Right renal pelvis (tissue), 4 donors: ENCODE measurements at places on chromosomes 2 and 18. TPM values are rescaled to one million over a fixed set of nuclear protein-coding genes. Genes with fewer than 3 reads are reported as not detected.

DNER gene
- polyA plus RNA-seq, result 72.1 TPM

DNA sequence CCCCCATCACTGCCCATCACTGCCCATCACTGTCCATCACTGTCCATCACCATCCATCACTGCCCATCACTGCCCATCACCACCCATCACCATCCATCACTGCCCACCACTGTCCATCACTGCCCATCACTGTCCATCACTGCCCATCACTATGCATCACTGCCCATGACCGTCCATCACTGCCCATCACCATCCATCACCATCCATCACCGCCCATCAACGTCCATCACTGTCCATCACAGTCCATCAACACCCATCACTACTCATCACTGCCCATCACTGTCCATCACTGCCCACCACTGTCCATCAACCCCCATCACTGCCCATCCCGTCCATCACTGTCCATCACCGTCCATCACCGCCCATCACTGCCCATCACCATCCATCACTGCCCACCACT is 57.8 kb upstream of the OTOS start:
- no peak for DNase-seq

WDR33 gene
- 61.7 TPM for polyA plus RNA-seq

DNA sequence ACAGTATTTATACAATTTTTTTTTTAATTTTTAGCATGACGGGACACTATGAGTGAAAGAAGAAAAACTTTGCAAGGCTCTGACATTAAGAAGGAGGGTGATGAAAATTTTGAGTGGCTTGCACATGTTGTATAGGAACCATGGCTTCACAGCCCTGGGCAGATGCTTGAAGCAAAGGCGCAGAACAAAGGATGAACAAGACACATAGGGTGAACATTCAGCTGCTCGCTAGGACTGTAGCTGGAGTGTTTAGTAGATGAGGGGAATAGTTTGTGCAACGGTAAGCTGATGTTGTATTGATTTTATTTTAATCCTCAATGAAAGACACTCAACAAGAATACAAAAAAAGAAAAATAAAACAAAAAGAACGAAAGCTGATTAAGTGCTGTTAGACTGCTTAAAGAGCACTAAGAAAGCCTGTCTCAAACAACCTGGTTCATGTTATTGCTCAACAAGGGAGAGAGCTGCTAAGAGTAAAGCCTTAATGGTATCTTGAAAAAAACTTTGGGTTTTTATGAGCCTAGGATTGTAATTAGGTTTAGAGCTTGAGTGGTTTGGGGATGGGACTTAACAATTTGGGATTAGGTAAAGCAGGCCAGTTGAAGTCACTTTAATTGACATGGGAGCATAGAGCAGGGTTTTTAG is 41.2 kb upstream of the GCFC2 start:
- DNase-seq, result no peak
